ENCODE measurements at places on chromosomes 12 and 14.

DNA sequence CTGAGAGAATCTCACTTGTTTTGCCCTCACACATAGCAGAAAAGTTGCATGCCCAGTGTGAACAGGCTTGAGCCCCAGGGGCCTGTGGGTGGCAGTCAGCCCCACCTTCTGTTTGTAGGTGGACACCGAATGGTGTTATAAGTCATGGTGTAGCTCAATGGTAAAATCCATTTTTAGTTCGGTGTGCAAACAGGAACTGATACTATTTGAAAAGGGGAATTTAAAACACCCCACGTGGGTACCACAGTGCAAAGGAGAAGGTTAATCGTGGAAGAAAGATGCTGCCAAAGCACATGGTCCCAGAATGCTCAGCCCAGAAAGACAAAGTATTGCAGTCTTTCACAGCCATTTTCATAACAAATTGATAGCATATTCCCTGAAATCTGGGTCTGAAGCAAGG, 71.8 kb upstream of the GZMB start:
- DNase-seq: no peak

GRCh38 chr14:34087571-34087970, 136.7 kb upstream of the EGLN3 start:
- no peak for DNase-seq

GRCh38 chr14:104512771-104513640, 66.6 kb upstream of the C14orf180 start:
- no peak for DNase-seq

DNA sequence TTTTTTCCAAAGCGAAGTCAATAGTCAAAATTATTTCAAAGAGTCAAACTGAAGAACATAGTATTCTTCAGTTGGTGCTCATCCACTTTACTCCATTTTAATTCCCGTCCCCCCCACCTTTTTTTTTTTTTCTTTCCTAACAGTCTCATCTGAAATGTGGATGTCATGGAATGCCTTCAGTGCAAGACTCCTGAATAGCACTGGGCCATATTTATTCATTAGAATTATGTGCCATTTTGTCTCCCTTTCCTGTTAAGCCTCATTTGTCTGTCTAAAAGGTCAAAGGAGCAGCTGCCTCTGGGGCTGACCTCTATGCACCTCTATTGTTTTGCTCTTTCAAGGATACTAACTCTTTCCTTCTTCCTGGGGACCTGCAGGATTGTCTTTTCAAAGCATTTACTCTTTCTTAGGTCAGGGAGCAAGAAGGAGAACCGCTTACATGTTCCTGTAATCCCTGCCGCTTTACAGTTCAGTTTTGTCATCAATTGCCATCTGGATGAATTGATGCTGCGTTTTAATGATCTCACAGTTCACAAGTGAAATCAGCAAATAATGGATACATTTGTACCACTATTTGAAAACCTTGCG, 310.6 kb downstream of the NPAS3 start:
- no peak for DNase-seq

DNA sequence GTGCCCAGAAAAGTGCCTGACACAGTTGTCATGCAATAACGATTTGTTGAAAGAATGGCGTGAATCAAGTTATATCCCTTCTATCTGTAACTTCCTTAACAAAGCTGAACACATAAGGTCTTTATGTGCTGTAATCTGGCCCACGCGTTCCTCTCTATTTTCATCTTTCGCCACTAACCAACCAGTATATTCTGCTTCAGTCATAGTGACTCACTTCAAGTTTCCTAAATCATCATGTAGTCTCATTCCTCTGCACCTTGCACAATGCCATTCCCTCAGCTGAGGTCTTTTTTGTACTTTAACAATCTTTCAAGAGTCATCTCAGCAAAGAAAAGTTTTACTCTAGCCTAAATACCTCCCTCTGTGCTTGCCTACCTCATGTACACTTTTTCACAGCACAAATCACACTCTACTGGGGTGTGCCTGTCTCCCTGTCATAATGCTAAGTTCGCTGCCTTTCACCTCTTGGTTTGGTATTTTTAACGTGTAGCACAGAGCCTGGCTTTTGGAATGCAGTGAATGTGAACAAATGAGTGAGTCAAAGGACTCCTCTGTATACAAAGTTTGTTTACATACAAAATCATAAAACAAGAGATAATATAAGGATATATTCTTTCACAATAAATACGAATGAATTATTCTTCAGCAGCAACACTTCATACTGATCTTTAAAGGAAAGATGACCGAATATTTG, 2.9 kb upstream of the CMAS start:
- no peak for DNase-seq

- DNase-seq: no peak
Observed at GRCh38 chr12:18492372-18493025, 231.2 kb downstream of the PIK3C2G start.

- no peak for DNase-seq
Observed at GRCh38 chr12:820336-820735, 68.0 kb downstream of the WNK1 start.

GRCh38 chr12:115338566-115339294, 654.8 kb upstream of the TBX3 start:
- DNase-seq: no peak

DNA sequence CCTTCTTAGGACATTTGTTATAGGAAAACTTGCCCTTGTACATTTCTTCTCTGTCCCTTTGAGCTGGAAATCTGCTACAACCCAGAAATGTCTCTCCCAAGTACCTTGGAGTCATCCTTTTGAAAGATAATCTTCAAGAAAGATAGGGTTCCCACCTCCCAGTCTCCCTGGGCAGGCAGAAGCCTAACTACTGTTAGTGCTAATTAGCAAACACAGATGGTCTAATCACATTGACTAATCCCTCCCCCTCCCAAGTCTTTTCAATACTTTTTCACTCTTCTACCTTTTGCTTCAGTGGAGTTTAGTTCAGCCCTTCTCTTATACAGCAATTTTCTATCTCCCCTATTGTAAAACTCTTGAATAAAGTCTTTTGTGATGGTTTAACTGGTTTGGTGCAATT, 129.8 kb upstream of the PPFIA2 start:
- DNase-seq: no peak

- DNase-seq: no peak
Observed at GRCh38 chr14:54660604-54661111, 93.7 kb downstream of the SAMD4A start.

DNA sequence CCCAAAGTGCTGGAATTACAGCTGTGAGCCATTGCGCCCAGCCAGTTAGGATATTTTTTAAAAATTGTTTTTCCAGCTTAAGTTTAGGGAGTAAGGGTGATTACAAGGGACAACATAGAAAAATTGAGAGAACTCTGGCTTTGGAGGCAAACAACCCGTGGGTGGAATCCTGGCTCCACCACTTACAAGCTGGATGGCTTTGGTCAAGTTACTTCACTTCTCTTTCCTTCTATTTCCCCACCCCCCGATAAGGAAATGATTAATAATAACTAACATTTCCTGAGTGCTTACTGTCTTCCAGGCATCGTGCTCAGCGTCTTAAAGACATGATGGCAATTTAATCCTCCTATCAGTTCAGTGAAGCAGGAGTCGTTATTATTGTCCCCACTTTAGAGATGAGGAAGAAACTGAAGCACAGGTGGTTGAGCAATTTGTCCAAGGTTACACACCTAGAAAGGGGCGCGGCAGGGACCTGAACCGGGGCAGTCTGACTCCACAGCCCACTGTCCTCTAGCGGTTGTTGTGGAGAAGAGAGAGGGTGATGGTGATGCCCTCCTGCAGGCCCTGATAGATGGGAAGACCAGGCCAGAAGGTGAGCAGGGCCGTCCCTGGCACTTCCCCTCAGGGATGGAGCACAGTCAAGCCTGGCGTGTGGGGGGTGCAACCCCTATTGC, 16.7 kb upstream of the FAIM2 start:
- no peak for DNase-seq

DNA sequence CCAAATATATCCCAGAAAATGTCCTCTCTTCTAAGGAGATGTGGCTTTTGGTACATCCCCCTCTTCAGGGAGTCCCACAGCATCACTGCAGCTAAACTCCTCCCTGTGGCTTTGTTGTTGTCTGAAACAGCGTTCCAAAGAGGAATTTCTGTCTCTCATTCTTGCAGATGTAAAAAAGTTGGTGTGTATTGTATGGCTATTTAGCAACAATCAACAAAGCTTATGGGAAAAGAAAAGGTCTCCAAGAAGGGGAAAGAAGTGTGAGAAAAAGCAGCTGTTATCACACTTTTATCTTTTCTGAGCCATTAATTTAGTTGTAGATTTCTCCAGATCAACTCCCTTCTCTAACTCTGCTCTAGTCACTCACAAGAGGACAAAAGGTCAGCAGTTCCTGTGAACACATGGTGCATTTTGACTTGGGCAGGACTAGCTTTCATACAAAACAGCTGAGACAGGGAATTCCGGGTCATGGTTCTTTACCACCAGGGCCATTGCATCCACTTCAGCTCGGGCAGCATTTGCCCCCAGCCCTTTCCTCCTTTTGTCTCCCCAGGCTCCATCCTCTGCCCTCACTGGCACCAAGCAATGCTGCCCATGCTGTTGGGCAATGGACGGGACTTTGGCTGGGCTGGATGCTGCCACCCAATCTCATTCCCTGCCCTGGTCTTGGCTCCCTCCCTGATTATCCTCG, 184.7 kb downstream of the TMX1 start:
- DNase-seq: no peak

DNA sequence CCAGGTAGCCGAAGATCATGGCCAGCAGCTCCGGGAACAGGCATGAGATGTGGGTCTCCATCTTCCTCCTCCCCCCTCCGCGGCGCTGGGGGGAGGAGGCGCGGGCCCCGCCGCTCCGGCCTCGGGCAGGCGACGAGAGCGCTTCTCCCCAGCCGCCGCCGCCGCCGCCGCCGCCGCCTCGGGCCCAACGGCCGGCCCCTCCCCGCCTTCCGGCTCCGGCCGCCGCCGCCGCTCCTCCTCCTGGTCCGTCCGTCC, 448 bp downstream of the FBXL14 start:
- no peak for DNase-seq

DNA sequence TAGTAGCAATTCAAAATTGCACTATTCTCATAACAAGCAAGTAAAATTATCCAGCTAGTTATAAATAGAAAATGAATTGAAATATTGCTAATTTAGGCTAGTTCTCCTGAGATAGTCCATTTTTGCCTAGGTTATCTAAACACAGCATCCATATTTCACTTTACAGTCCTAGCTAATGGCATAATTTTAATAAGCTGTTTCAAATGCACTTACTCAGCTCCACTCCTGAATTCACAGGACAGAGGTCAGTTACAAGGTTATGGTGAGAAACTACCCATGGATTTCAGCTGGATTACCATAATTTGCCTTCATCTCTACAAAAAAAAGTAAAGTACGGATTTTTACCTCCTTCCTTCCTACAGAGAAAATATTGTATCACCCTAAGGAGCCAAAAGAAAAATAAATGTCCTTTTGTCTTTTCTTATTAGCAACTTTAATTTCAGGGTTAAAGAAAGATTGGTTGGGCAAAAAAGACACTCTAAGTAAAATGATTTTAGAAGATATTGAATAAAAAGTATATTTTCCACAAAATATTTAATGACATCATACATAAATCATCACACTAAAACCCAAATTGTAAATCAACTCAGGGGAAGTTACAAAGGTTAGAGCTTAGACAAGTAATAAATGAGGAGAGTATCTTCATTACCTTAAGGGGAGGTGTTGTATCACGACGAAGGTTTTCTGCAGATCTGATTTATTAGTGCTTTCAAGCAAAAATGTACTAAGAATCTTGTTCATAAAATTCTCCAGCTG, 377.4 kb downstream of the C12orf50 start:
- DNase-seq: no peak

DNA sequence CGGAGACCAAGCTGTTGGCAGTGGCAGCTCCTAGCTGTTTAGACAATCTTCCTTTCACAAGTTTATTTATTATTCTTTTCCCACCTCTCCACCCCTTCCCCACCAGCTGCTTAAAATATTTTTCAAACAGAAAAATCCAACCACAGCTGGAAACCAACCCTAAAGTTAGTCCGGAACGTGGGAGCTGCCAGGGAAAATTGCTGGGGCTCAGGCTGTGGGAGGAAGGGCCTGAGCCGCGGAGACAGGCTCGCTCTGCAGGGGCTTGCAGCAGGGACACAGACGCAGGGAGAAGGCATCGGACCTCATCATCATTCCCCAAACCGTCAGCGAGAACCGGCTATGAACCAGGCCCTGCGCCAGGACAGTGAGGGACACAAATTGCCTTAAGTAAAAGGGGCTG, 16.1 kb upstream of the TMEM106C start:
- no peak for DNase-seq

GRCh38 chr12:11734580-11735180, 85.2 kb downstream of the ETV6 start:
- DNase-seq: no peak

DNA sequence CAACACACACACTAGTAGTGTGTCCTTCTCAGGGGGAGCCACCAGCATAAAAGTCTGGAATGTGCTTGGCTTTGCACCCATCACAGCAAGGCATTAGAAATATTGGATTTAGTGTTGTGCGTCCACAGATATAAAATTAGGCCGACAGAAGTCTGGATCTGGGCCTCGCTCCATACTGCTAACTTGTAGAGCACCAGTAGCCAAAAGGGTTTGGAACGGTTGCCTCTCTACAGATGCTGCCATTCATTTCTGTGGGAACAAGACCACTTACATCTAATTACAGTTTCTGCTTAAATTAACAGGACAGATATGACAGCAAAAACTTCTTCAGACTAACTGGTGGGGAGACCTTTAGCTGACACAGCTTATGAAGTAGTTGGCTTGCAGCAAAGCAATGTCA, 94.2 kb downstream of the EXOC5 start:
- no peak for DNase-seq

DNA sequence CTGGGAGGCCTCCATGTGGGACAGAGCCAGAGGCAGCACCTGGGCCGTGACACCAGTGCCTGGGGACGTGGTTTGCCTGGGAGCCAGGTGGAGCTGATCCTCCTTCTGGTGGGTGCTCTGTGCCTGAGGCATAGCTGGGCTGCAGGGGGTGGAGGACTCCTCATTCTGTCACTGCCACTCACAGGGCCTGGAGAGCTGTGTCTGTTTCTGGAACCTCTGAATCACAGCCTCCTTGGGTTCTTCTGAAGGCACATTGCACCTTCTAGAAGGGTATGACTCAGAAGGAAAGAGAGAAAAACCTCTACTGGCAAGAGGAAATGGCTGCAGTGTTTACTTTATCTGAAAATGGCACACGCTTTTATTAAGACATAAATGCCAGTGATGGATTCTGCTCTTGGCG, 659.8 kb downstream of the VRK1 start:
- DNase-seq: no peak

- no peak for DNase-seq
Observed at GRCh38 chr12:68374307-68374982, 42.3 kb upstream of the MDM1 start.

- DNase-seq: no peak
Observed at GRCh38 chr14:96748362-96748761, 48.8 kb upstream of the VRK1 start.

GRCh38 chr14:103563844-103564505, 1.2 kb downstream of the COA8 start:
- DNase-seq: no peak

GRCh38 chr12:77218278-77218677, 152.9 kb upstream of the E2F7 start:
- no peak for DNase-seq

- DNase-seq: no peak
Observed at GRCh38 chr14:92926931-92927330, 4.0 kb downstream of the CHGA start.
